ENCODE measurements at places on chromosomes 7 and 10. TPM values are rescaled to one million over a fixed set of nuclear protein-coding genes. Genes with fewer than 3 reads are reported as not detected.

GRCh38 chr7:28596245-28596935 lies 184.1 kb downstream of the CREB5 start:
- no peak overlapping the region for H3K4me3 ChIP-seq
- DNase-seq, result no peak
- H3K27me3 ChIP-seq, result no peaks in the 10 kb centered on the region
- no peaks in the 10 kb centered on the region for H3K36me3 ChIP-seq
- H3K4me1 ChIP-seq, result no peaks in the 10 kb centered on the region

DNA sequence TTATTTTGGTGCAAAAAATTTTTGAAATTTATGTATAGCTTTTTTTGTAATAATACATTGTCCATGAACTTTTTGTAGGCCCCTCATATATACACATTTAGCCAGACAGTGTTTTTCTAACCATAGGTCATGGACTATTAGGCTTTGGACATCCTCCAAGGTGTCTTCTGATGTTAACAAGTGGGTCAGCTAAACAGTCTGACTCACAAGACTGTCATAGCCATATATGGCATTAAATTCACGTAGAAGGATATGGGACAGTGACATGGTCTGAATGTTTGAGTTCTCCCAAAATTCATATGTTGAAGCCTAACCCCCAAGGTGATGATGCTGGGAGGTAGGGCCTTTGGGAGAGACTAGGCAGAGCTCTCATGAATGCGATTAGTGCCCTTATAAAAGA lies 14.0 kb upstream of the NUB1 start:
- no peak overlapping the region for H3K4me3 ChIP-seq
- no peak for DNase-seq
- H3K4me1 ChIP-seq, result peaks cover 4% of the 10 kb centered on the region
- H3K27me3 ChIP-seq, result no peaks in the 10 kb centered on the region
- H3K36me3 ChIP-seq, result no peaks in the 10 kb centered on the region

GRCh38 chr7:94562525-94562924 lies 52.9 kb downstream of the CASD1 start:
- DNase-seq, result no peak
- no peaks in the 10 kb centered on the region for H3K4me1 ChIP-seq
- H3K27me3 ChIP-seq, result no peaks in the 10 kb centered on the region
- no peak overlapping the region for H3K27ac ChIP-seq
- H3K4me3 ChIP-seq, result no peak overlapping the region

DNA sequence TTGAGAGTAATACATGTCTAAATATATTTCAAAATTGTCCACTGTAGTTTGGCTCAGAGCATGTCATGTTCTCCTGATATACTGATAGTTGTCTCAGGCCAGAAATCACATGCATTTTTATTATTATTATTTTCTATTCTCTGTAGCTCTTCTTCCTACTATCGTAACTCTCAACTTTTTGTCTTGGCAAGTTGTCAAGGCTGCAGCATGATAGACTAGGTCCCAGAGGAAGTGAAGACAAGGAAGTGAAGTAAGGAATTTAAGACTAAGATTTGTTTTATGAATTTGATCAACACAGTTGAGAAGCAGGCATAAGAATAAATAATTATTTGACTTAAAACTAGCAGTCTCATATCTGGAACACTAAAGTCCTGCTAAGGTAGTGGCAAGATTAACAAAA lies 369.5 kb downstream of the ABCA13 start:
- peaks cover 21% of the 10 kb centered on the region for H3K4me1 ChIP-seq
- H3K27me3 ChIP-seq, result no peaks in the 10 kb centered on the region
- no peak for DNase-seq
- peaks cover 11% of the 10 kb centered on the region for H3K36me3 ChIP-seq
- 0 out of 2 replicates have a peak overlapping the region, but pooled peaks have one; percentile 4 for H3K27ac ChIP-seq
- no peak overlapping the region for H3K4me3 ChIP-seq

- no peaks in the 10 kb centered on the region for H3K4me1 ChIP-seq
- no peak overlapping the region for H3K4me3 ChIP-seq
- no peak for DNase-seq
- H3K27me3 ChIP-seq, result no peaks in the 10 kb centered on the region
- H3K36me3 ChIP-seq, result peaks cover 7% of the 10 kb centered on the region
Measured at GRCh38 chr7:158265743-158266080, 321.9 kb downstream of the PTPRN2 start.

DNA sequence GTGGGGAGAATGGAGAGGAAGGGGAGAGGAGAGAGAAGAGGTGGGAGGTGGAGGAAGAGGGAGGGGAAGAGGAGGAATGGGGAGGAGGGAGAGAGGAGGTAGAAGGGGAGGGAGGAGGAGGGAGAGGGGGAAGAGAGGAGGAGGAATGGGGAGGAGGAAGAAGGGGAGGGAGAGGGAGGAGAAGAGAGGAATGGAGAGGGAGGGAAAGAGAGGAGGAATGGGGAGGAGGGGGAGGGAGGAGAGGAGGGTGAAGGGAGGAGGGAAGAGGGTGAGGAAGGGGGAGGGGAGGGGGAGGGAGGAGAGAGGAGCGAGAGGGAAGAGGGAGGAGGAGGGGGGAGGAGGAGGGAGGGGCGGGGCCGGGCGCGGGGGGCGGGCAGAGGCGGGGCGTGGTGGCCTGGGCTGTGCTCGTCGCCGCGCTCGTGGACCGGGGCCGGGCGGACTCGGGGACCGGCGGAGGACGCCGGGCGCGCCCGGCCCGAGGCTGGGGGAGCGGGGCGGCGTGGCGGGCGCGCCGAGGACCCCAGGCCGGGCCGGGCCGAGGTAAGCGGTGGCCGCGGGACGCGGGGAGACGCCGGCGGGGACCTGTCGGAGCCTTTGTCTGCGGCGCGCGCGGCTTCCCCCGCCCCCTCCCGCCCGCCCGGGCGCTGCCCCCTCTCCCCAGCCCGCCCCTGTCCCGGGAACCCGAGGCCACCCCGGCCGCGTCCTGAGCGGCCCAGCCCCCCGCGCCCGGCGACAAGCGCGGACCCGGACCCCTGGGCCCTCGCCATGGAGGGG lies at the start of gene SLC29A4:
TSS of gene SLC29A4 (plus strand) at position 401 of the 774 bp plus-strand sequence. CDS start 4,874 bp downstream, outside the sequence.
- H3K27me3 ChIP-seq, result peaks cover 15% of the 10 kb centered on the region
- H3K4me3 ChIP-seq, result peak within 1 kb of the TSS; percentile 64
- H3K36me3 ChIP-seq, result no peaks in the 10 kb centered on the region

DNA sequence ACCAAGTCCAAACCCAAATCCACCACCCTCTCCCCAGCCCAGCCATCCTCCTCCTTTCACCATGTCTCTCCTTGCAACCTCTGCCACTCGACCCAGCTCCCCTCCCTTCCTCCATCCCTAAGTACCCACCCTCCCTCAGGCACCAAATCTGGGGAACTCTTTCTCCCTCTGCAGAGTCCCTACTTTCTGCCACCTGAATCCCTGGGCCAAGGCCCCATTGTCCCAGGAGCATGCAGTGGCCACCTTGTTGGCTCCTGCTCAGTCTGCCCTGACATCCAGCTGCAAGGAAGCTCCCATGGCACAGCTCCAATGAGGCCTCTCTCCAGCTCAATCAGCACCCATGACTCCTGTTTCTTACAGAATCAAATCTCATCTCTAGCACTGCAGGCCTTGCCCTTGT lies 5.5 kb upstream of the UNC5B start:
- no peaks in the 10 kb centered on the region for H3K36me3 ChIP-seq
- H3K27me3 ChIP-seq, result peaks cover 27% of the 10 kb centered on the region
- H3K4me3 ChIP-seq, result no peak overlapping the region
- DNase-seq, result no peak
- no peak overlapping the region for H3K27ac ChIP-seq

GRCh38 chr7:16646472-16647072 lies 591 bp downstream of the BZW2 start:
- H3K4me3 ChIP-seq, result peak overlapping the region; percentile 88
- DNase-seq, result no peak
- peaks cover 29% of the 10 kb centered on the region for H3K4me1 ChIP-seq
- no peaks in the 10 kb centered on the region for H3K36me3 ChIP-seq
- peaks cover 10% of the 10 kb centered on the region for H3K27me3 ChIP-seq

DNA sequence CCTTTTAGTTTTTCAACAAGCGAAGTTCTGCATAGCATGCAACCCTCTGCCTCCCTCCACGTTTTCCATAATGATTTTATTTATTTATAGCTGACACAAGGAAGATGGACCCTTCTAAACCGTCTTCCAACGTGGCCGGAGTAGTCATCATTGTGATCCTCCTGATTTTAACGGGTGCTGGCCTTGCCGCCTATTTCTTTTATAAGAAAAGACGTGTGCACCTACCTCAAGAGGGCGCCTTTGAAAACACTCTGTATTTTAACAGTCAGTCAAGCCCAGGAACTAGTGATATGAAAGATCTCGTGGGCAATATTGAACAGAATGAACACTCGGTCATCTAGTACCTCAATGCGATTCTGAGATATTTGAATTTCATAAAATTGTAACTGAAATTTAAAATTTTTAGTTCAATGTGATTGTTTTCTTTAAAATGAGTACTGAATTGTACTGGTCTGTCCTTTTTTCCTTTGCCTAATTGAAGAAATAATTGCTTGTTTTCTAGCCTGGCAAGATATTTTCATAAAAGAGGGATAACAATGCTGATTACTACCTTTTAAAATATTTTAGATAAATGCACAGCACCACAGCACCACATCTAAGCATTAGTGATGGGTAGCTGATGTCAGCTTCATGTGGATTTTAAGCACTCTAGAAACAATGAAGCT lies 41.5 kb upstream of the SLC39A12 start:
- H3K4me1 ChIP-seq, result no peaks in the 10 kb centered on the region
- no peaks in the 10 kb centered on the region for H3K36me3 ChIP-seq
- no peak overlapping the region for H3K4me3 ChIP-seq
- no peak overlapping the region for H3K27ac ChIP-seq

DNA sequence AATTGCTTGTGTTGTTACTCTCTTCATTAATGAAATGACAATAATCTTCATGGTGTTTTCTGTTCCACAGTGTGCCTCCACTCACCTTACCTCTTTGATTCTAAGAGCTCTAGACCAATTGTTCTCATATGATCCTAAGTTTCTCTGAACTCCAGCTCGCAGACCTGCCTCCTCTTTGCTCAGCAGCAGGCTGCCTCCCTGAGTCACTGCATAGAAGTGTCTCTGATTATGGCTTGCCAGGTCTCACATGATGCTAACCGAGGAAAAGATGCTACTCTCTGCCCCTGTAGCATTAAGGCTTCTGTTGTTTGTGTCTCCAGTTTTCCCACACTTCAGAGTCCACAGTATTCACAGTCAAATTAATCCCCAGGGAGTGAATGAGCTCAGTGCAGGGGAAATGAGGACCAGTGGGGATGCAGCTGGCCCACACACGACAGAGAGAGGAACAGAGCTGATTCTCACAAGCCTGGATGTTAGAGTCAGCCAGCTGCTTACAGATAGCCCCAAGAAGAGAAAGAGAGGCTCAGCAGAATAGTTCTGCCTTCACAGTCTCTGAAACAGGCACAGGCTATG lies 145.9 kb upstream of the EGR2 start:
- DNase-seq, result no peak
- H3K27ac ChIP-seq, result no peak overlapping the region
- H3K4me3 ChIP-seq, result no peak overlapping the region
- no peaks in the 10 kb centered on the region for H3K4me1 ChIP-seq

- no peak overlapping the region for H3K4me3 ChIP-seq
- H3K27ac ChIP-seq, result no peak overlapping the region
- DNase-seq, result no peak
- H3K36me3 ChIP-seq, result no peaks in the 10 kb centered on the region
- no peaks in the 10 kb centered on the region for H3K27me3 ChIP-seq
Measured at GRCh38 chr7:71842381-71842780, 569.8 kb downstream of the CALN1 start.

GRCh38 chr7:8228766-8229674 lies 32.9 kb downstream of the ICA1 start:
- no peaks in the 10 kb centered on the region for H3K36me3 ChIP-seq
- H3K4me3 ChIP-seq, result no peak overlapping the region
- H3K4me1 ChIP-seq, result no peaks in the 10 kb centered on the region
- no peak overlapping the region for H3K27ac ChIP-seq
- no peaks in the 10 kb centered on the region for H3K27me3 ChIP-seq
- no peak for DNase-seq

DNA sequence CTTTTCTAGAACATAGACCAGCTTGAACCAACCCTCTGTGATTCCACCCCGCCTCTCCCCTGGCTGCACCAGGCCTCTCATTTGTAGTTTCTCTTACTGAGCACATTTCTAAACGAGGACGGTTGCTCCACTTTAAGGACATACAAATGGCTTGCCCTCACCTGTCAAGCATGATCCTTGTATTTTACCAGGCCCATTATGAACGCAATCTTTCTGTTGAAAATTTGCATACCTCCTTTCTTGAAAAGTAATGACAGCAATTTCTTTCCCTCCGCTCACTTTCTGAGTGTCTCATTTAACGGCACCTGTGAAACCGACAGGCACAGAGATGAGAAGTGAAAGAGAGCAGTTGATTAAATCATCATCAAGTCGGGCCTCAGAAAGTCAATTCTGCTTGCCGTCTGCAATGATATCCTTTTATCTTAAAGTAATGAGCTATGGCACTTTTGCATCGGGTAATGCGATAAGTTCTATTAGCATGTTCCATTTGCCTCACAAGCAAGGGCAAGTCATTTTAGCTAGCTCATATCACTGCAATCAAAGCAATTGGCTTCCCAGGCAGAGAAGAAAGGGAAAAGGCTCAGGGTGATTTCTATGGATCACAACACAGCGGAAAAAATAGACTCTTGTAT lies 705.6 kb upstream of the GALNT17 start:
- H3K27me3 ChIP-seq, result no peaks in the 10 kb centered on the region
- H3K36me3 ChIP-seq, result no peaks in the 10 kb centered on the region
- no peak overlapping the region for H3K4me3 ChIP-seq
- peaks cover 6% of the 10 kb centered on the region for H3K4me1 ChIP-seq
- no peak overlapping the region for H3K27ac ChIP-seq

GRCh38 chr7:154996101-154996500 lies 6.8 kb downstream of the PAXIP1 start:
- no peak overlapping the region for H3K27ac ChIP-seq
- peaks cover 13% of the 10 kb centered on the region for H3K36me3 ChIP-seq
- peaks cover 21% of the 10 kb centered on the region for H3K4me1 ChIP-seq
- DNase-seq, result no peak
- H3K4me3 ChIP-seq, result no peak overlapping the region

NACAD gene
- 11.2 TPM for total RNA-seq

HOXA1 gene
- total RNA-seq, result not detected

All from GM23338 (cell line).